ENCODE measurements at places on chromosomes 11 and 22. TPM values are rescaled to one million over a fixed set of nuclear protein-coding genes. Genes with fewer than 3 reads are reported as not detected.

Gene OR4D5
- not detected for total RNA-seq

Gene C22orf31
- not detected for total RNA-seq

Gene POU2AF3
- total RNA-seq, result 0.39 TPM

Gene FIBIN
- 8.6 TPM for total RNA-seq

Gene DLG2
- total RNA-seq, result 45.5 TPM

Gene CARS1
- total RNA-seq, result 17.2 TPM

Gene VSIG10L2
- total RNA-seq, result not detected

Gene C1QTNF5
- total RNA-seq, result 25.1 TPM

Gene GAL3ST1
- total RNA-seq, result not detected

Gene ACRV1
- total RNA-seq, result not detected

Gene PC
- 73.6 TPM for total RNA-seq

Gene TENM4
- 5.7 TPM for total RNA-seq

Gene AIFM3
- 1.9 TPM for total RNA-seq
